ENCODE measurements at places on chromosomes 4 and X.
A peak's percentile ranks its signal among the peaks of the same experiment; 100 is the strongest.

DNA sequence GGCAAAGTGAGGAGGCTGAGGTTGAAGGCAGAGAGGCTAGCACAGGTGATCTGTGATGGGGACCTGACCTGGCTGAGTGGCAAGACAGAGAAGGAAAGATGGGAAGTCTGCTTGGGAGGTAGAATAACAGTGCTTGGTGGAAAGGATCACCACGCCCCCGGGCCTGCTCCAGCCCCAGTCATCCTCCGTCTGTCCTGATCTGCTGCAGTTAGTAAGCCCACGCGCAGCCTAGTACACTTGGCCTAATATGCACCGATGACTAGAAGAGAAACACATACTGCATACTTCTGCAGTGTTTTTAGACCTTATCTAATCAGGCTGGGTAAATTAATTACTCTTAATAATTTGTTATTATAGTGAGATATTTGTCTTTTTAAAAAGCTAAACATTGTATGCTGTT, 103.7 kb upstream of the KLF3 start:
- no peak for DNase-seq

GRCh38 chr4:35912174-35912573, 332.1 kb downstream of the ARAP2 start:
- DNase-seq, result no peak

GRCh38 chr4:151928112-151928511, 167.3 kb upstream of the GATB start:
- DNase-seq, result no peak

GRCh38 chr4:140611854-140612253, 43.1 kb upstream of the UCP1 start:
- no peak for DNase-seq

DNA sequence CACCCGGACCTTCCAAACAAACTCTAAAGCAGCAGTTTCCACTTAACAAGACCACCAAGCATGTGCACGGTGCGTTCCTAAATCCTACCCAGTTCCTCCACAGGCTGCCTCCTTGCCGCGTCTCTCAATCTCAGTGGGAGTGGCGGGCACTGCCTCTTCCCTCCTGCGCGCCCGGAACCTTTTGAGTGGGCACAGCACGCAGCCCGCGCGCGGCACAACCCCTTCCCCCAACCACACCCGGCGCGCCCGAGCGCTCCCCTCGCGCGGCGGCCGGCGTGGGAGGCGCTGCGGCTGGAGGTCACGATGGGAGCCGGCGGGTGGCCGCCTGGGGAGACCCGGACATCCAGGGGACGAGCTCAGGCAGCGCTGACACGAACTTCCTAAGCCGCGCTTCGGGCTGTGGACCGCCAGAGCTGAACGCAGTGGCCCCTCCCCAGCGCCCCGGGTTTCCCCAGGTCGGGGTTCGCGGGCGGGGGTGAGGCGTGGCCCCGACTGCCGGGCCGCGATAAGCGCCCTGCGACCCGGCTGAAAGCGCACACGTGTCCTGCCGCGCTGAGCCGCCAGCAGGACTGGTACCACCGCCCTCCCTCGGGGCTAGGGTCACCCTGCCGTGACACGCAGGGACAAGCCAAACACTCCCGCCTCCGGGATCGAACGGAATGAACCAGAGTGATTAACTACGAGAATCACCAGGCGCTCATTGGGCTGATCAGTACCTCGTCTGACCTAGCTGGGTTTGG, at the start of gene ABCG2:
ABCG2 (minus strand) TSS at position 151 of the 740 bp plus-strand sequence. CDS start 18,644 bp downstream, outside the sequence.
- peak; percentile 34 for DNase-seq

- no peak for DNase-seq
Measured at GRCh38 chrX:113009029-113009428, 168.4 kb upstream of the AMOT start.

DNA sequence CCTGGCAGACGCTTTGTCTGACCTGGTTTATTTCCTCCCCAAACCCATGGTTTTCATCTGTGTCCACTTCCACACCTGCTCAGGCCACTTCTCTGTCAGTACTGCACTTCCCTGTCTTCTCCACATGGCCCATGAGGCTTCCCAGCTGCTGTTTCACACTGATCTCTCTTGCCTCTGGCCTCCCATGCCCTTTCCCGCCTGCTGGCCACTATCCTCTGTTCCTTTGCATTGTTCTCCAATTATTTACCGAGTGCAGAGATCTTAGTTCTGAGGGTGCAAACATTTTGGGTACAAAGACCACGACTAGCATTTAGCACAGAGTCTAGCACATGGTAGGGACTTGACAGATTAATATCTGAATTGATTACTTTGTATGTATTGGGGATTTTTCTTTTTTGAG, 174.8 kb upstream of the NPY2R start:
- DNase-seq, result no peak

- DNase-seq, result peak; percentile 79
Measured at GRCh38 chrX:13254076-13254785, 65.6 kb downstream of the ATXN3L start.

DNA sequence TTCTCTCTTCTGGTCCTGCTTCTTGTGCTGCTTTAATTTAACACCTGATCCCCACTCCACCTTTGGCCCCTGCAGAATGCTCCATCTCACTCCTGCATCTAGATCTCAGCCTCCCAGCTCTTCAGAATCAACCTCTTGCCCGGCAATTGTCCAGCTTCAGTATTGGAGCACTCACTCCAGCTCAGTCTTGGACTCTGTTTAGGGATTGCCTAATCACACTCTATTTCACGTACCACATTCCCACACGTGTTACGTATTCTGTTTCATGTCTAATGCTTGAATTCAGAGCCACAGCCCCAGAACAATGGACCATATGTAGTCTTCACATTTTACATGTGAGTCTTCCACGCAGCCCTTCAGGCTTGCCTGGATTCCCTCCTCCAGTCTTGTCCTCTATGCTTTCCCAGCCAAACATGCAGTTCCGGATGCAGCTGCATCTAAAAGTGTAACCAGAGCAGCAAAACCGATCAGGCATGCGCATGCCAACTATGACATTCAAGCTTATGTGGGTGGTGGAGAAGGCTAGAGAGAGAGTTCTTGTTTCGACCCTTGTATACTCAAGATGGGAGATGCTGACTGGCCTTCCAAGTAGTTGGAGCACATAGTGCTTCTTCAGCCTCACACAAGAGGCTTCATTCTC, 105.2 kb upstream of the FAM9A start:
- no peak for DNase-seq

DNA sequence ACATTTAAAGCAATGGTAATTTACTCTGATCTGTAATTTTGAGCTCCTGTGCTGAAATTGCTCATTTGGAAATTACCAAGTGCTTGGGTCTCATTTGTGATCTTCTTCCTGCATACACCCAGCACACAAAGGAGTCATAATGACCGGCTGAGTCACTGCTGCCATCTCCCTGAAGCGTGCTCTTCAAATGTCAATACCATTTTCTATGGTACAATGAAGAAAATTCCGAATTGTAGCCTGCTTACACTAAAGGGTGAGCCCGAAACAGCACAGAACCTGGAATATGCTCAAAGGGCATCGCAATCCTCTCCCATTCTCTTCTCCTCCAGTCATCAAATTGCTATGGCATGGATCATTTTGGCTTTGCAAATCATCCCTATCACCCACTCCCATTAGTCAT, 140.5 kb downstream of the GRIA3 start:
- peak; percentile 52 for DNase-seq

DNA sequence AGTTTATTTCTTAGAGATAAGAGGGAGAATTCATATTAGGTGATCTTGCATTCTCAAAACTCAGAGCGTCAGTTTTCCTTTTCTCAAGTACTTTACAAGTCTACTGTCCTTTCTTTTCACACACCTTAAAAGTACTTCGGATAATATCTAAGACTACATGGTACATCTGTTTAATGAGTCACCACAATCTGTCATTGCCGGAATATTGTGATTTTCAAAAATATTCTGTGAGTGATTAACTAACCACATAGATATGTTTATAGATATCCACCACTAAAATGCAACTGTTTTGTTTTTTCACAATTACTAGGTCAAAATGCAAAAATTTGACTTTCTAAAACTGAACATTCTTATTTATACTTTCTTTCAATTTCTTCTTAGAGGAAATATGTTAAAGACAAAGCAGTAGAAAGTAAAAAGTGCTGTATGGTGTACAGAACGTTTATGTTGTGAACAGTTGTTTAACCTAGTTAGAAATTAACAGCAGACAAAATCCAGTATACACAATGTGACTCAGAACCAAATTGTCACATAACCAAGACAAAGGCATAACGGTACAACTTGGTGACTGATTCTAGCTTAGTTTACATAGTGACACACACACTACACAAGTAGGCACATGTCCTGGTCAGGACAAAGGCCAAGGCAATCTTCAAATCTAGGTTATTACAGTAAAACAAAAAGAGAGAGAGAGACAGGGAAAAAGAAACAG, 482.9 kb downstream of the NAF1 start:
- peak; percentile 68 for DNase-seq

DNA sequence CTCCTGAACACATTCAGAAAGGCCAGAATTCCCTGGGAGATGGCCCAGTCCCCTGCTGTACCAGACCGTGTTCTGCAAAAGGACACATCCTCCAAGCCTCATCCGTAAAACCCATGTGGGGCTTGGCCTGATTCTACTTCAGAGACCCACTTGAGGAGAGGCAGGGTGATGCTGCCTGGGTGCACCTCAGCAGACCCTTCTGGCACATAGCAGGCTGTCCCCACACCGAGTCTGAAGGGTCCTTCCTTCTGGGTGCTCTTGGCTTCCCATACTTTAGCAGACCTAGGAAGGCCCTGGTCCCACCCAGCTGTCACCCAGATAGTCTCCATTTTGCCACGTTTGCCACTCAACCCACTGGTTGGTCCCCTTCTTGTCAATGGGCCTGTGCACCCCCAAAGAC, 270.1 kb upstream of the AGTR2 start:
- DNase-seq, result no peak

DNA sequence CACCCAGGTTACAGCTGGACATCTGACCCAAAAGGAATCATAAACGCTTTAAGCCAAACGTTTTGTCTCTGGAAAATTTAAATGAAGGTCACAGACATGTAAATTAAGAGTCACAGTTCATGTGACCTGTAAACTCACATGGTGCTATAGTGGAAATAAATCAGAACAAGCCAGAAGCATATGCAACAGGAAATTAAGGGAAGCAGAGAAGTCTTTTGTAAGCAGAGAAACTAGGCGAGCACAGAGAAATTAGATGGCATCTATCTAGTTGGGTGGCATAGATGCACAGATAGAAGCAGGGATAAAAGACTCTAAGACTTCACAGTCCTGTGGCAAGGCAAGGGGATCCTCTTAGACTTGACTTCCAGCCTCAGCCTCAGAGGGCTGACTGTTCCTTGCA, 264.8 kb downstream of the GASK1B start:
- DNase-seq, result no peak

DNA sequence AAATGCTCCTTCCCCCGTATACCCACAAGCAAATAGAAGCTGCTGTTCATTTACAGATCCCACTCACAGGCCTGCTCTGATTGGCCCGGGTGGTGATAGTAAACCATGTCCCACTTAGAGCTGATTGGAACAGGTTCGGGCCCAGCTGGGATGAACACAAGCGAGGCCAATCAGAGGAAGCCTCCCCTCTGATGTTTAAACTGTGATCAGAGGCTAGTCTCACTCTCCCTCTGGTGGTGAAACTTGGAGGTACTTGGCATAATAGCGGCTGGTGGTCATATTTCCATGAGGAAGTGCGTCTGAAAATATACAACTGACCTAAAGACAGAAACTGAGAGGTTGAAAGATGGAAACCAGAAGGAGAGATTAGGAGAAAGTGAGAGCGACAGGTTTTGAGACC, 51.5 kb upstream of the TRPC3 start:
- peak; percentile 20 for DNase-seq

- peak; percentile 27 for DNase-seq
Measured at GRCh38 chr4:82360298-82361177, 13.3 kb downstream of the HNRNPD start.

DNA sequence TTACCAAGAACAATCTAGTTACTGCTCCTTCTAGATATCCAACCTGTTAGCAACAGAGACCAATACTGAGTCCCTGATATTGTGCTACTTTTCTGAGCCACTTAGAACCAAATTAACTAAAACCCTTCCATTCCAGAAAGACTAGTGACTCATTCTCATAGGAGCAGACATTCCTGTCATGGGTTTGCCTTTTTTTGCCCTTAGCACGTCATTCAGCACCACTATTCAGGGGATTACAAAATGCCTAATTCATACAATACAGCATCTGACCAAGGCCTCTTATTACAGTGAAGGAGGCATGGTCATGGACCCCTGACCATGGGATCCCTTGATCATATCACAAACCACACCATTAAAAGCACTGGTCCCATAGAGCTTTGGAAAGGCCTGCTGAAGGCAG, 123.8 kb upstream of the CXCL13 start:
- no peak for DNase-seq

- no peak for DNase-seq
Measured at GRCh38 chr4:86481440-86481839, 112.7 kb upstream of the PTPN13 start.

DNA sequence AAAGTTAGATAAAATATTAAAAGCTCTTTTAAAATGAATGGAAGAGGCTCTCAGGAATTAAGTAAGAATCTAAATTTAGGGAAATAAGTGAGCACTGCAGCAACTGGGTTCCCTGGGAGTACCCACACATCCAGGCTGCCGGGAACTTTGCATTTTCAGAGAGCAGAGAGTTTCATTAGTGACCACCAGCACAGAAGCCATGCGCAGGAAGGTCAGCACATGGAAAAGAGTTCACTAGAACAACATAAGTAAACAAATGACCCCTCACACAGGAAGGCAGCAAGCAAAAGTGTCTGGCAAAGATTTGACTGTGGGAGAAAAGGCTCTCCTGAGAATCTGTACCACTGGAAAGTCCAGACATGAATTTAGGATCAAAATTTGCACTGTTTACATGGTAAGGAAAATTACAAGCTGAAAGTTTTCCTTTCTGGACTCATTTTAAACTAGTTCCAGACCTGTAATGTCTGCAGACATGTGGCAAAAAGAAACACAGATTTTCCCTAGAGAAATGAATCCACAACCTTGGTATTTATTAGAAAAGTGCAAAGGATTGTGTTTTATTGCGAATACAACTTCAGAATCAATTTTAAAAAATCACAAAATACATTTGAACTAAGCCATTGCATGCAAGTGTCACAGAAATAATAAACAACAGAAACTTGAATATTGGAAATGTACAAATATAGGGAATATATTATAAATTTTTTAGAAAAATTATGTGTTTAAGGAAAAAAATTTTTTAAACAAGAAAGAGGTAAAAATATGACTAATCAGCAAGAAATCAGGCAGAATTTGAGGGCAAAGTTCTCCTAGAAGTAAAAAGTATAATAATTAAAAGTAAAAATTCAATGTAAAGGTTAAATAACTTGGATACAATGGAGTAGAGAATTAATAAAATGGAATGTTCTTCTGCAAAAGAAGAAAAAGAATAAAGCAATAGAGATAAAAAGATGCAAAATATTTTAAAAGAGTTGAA, 18.4 kb upstream of the MYOZ2 start:
- no peak for DNase-seq

DNA sequence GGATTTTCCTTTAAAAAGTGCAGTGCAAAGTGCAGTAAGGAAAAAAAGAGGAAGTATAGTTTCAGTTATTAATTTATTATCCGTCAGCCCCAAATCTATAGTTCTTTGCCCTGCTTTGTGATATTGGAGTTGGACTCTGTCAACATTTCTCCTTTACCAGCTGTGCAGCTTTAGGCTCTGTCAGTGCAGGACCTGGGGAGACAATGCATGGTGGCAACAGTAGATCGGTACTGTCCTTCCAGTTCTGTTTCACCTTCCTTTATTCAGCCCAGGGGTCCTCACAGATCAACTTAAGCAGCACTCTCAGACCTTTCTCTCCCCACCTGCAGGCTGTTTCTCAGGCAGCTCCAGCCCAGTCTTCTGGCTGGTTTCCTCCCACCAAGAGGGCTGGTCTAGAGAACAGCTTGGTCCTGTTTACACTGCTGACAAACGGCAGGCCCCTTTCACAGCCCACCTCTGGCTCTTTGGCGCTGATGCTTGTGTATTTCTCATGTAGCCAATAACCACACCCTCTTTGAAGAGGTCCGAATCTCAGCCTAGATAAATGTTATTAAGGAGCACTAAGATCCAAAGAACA, 71.6 kb downstream of the MCUB start:
- no peak for DNase-seq
